ENCODE measurements at places on chromosomes 16 and 17.

DNA sequence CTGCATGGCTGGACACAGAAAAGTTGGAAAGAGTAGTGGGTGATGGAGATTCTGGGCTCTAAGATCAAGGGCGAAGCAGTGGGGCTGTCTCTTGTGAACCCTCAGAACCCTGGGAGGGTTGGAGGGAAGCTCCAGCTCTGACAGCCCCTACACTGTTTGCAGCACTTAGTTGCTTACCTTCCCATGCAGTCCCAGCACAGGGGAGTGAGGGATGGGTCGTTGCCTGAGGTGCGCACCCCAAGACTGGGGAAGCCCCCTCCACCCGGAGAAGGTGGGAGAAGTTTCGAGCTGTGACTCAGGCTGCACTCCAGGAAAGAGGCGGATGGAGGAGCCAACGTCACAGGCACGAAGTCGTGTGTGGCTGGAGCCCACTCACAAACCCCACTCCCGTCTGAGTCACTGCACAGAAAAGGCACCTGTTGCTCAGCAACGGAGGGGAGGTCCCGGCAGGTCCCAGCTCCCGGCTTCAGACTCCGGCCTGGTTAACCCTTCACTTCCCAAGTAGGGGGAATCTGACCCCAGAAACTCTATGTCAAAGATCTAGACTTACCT is 60.1 kb downstream of the AIPL1 start:
- DNase-seq, result peak; percentile 7

DNA sequence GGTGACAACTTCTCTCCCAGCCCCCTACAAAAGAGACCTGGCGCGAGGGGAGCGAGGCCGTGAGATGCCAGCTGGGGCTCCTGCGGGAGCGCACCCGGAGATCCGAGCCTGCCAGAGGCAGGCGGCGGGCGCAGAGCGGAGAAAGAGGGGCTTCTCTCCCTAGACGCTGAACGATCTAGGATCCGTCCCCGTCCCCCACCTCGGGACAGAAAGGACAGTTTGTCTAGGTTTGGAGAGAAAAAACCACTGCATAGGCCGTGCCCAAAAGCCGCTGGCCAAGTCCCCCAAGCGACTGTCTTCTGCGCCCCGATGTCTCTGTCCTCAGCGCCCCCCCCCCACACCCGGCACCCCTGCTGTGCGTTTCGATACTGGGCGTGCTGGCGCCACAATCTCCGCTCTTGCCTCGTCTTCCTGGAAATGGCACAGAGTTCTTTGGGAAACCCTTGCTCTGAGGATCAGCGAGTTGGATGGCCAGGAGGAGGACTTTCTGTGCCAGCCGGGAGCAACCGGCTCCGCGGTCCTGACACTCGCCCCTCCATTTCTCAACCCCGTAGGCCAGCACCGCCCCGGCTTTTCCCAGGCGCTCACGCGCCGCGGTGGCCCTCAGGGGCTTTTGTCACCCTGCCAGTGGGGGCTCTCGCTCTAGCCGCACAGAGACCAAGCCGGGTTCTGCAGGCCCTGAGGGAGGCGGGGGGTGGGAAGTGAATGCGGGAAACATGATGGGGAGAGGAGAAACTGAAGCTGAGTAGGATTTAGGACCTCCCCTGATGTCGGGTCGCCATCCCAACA is 1.0 kb downstream of the SSTR2 start:
- no peak for DNase-seq

DNA sequence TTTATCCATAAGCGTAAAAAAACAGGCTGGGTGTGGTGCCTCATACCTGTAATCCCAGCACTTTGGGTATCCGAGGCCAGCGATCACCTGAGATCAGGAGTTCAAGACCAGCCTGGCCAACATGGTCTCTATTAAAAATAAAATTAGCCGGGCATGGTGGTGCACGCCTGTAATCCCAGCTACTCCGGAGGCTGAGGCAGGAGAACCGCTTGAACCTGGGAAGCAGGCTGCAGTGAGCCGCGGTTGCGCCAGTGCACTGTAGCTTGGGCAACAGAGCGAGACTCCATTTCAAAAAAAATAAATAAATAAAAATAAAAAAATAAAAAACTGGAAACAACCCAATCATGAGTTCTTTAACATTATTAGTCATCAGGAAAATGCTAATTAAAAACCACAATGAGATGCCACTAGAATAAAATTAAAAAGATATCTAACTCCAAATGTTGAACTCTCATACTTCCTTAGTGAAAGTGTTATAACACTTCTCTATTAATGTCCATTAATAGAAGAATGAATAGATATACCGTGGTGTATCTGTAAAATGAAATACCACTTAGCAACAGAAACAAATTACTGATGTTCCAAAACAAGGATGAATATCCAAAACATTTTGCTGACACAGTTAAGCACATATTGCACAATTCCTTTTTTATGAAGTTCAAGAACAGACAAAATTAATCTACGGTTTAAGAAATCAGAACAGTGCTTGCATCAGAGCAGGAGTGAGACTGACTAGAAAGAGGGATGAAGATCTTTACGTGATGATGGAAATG is 13.1 kb downstream of the MPHOSPH6 start:
- DNase-seq, result no peak

- DNase-seq, result no peak
Measured at GRCh38 chr17:9529033-9529700, 46.5 kb downstream of the STX8 start.
